ENCODE measurements at places on chromosomes 1 and 21.

DNA sequence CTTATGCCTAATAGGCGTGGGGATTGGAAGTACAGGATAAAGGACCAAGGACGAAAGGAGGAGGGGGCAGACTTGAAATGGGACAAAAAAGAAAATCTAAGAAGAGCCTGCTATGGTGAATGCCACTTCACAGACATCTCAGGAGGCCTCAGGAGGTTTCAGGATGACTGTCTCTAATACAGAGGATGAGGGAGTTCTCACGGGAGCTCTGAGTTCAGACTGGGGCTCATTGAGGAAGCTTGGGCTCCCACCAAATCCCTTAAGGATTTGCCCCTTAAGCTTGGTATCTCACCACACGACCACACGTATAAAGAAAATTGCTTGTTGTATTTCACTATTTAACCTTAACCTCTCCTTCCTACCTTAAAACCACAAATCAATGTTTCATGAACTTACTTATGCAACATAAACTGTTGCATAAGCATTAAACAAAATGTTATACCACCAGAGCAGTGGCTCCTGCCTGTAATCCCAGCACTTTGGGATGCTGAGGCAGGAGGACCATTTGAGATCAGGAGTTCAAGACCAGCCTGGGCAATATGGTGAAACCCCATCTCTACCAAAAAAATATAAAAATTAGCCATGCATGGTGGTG lies 12.4 kb downstream of the SLC30A1 start:
- DNase-seq = no peak

DNA sequence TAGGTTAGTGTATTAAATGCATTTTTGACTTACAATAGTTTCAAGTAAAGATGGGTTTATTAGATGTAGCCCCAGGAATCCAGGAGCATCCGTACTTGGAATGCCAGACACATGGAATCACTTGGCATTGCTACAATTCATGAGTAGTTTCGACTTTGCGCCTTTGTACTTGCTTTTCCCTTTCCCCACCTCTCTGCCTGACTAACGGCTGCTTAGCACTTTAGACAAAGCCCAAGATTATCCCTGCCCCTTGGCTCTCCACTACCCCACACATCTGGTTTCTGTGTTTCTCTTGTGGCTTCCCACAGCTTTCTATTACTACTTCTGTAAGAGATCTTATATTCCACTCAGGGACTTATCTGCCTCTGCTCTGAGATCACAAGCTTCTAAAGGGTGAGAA lies 397.7 kb upstream of the POU3F1 start:
- no peak for DNase-seq

- no peak for DNase-seq
Observed at GRCh38 chr1:36304970-36305914, 926 bp upstream of the SH3D21 start.

- no peak for DNase-seq
Observed at GRCh38 chr21:43352568-43353281, 74.2 kb downstream of the SIK1 start.

DNA sequence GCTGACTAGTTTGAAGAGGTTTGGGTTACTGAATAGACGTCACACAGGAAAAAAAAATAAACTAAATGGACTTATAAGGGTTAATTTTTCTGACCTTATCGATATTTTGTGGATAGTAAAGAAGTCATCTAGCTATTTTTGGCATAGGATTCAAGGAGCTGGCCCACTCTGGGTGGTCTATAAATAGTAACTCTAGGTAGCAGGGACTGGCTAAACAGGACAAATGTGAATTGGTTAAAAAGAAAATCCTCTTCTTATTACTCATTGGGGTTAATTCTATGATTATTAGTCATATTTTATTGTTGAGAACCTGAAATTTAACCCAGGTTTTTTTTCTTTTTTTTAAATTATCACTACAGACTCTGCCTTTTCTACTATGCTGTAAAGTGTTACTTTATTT lies 61.7 kb downstream of the ATF6 start:
- DNase-seq = no peak

GRCh38 chr1:214135886-214136285 lies 145.1 kb upstream of the SMYD2 start:
- no peak for DNase-seq

GRCh38 chr1:33714421-33714820 lies 149.5 kb upstream of the HMGB4 start:
- DNase-seq = no peak

DNA sequence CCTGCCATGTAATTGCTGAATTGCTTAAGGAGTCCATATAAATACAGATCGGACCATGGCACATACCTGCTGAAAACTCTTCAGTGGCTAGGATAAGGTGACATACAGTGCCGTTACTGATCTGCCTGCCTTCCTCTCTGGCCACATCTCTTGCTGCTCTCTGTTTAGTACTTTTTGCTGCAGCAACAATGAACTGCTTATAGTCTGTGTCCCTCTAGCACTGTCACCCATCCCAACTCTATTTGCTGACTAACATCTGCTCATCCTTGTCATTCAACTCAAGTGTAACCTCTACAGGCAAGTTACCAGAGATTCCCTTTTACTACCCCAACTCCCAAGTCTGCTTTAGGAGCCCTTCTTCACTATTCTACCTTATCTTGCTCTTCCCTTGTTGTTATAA lies 65.6 kb downstream of the GTF2B start:
- no peak for DNase-seq

DNA sequence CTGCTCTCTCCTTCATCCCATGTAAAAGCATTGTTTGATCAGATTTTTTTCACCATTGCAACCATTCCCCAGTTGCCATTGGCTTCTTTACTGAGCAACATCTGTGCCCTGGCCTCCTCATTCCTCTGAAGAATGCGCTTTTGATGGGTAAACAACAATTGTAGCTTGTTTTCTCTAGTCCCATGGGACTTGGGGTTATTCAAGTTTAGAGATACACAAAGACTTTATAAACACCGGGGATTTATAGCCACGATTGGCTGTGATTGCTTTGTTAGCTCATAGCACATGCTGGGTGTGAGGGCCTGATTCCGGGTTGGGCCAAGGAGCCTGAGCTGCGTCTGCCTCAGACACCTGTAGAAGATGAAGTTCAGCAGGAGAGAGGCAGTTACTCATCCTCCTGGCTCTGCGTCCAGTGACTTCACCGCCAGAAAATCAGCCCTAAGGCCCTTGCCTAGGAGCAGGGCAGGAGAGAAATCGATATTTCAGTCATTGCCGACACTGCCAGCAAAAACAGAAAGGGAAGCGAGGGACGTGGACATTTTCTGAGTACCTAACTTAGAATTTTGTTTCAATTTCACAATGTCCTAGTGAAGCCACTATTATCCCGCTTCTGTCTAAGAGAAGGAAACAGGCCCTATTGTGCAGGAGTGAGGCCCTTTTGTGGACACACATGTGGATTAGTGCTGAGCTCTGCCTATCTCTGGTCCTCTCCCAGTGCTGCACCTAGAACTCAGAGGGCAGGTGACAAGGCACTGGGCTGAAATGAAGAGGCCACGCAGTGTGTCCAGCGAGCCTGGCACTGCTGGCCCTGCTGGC lies 159.8 kb upstream of the USP24 start:
- no peak for DNase-seq

GRCh38 chr21:41283211-41283818 lies 33.3 kb upstream of the FAM3B start:
- peak; percentile 54 for DNase-seq

GRCh38 chr1:30919025-30919881 lies 10.7 kb upstream of the SDC3 start:
- DNase-seq = no peak

DNA sequence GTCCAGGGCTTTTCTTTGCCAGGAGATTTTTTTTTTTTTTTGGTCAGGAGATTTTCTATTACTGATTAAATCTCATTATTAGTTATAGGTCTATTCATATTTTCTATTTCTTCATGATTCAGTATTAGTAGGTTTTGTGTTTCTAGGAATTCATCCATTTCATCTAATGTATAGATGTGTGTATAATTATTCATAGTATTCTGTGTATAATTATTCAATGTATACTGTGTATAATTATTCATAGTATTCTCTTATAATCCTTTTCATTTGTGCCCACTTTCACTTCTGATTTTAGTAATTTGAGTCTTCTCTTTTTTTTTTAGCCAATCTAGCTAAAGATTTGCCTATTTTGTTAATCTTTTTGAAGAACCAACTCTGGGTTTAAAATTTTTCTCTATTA lies 12.3 kb upstream of the PNRC2 start:
- DNase-seq = no peak

DNA sequence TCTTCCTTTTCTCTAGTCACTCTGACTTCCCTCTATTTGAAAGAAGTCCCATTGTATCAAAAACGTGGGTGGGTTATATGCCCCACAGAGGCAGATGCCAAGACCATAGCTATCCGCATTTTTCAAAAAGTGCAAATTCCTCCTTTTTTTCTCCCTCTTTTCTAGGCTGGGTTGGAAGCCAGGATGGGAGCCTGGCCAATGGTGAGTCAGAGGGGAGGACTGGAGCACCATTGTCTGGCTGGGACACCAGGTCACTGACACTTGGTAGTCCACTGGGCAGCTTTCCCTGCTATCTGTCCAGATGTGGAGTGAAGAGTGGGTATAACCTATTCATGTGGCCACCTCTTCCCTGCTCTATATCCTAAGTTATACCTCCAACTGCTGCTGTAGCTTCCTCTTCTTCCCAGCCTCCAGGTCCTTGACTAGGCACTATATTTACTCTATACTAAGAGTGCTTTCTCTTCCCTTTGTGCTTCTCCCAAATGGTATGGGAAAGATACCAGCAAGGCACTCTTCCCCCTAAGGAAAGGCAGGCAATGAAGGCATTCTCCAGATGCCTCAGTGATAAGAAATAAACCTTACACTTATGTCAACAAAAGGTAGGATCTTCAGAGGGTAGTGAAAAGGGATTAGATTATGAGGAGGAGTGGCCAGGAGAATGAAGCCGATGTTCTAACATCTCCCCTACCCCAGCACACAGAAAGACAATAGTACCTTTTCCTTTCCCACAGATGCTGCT lies 12.9 kb downstream of the PI4KB start:
- DNase-seq = no peak

DNA sequence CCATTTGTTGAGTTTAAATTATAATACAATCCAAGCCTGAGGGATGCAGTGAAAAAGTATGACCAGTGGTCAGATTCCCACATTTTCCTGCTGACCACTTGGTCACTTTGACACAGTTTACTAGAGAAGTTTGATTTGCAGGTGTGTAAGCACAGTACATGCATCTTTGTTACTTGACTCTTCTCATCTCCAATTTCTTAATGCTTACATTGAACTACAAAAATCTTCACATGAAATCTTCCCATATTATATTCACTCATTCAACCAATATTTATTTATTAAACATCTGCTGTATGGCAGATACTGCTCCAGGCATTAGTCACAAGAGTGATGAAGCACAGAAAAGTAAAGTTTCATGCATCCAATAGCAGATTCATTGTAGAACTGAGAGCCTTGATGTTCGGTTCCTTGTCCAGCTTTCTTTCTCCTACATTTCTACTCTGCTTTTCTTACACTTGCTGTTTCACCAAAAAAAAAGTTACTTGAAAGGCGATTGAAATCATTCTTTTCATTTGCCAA lies 211.7 kb downstream of the NFIA start:
- no peak for DNase-seq

GRCh38 chr1:48939042-48939441 lies 162.4 kb upstream of the BEND5 start:
- no peak for DNase-seq

GRCh38 chr1:70084314-70084915 lies 121.0 kb downstream of the LRRC40 start:
- no peak for DNase-seq

- DNase-seq = no peak
Observed at GRCh38 chr1:202694314-202694713, 15.9 kb downstream of the SYT2 start.

DNA sequence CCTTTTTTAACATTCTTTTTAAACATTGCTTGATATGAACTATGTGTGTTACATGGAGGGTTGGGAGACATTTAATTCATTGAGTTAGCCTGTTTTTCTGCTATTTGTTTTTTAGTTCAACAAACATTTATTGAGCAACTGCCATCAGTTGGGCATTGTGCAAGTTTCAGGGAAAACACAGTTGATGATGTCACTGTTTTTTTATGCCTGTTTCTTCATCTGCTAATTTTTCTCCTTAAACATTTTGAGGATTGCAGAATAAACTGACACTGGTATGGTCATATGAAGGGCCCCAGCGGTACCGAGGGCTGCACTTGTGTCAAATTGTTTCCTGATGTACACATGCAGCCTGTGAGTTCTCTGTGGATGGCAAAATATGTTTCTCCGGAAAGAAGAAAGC lies 253.0 kb downstream of the FGGY start:
- no peak for DNase-seq

- DNase-seq = no peak
Observed at GRCh38 chr21:44349847-44350772, 3.3 kb upstream of the TRPM2 start.

GRCh38 chr1:184788970-184789369 lies 34.3 kb upstream of the EDEM3 start:
- DNase-seq = no peak

DNA sequence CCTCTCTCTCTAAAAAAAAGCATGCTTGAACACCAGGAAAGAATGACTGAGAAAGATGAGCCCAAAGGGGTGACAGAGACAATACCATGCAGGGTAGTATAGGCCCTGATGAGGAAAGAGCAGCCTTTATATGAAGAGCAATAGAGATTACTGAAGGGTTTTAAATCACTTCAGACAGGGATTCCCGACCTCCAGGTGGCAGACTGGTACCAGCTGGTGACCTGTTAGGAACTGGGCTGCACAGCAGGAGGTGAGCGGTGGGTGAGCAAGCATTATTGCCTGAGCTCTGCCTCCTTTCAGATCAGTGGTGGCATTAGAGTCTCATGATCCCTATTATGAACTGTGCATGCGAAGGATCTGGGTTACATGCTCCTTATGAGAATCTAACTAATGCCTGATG lies 30.8 kb upstream of the GTF2B start:
- DNase-seq = no peak

- DNase-seq = no peak
Observed at GRCh38 chr21:32381571-32381970, 11.2 kb downstream of the URB1 start.

DNA sequence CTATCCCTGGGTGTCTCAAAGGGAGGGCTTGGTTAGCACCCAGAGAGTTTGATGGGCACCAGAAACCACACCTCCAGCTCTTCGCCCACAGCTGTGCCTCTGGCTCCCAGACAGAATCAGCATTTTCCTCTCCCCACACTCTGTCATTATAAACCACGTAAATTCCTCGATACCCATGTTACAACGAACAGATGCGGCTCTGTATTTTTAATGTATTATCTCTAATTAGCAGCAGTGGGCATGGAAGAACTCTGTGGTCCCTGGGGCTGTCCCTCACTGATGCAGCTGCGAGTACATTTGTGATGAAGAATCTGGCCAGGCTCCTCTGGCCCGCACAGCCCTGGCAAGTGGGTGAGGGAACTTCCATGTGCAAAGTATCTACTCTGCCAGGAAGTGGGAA lies 10.8 kb downstream of the HMGB4 start:
- DNase-seq = no peak

GRCh38 chr1:95388031-95388430 lies 154.0 kb downstream of the RWDD3 start:
- no peak for DNase-seq

Data from Panc1 (cell line).